Stimulated activated CD8-positive, alpha-beta memory T cell treated with anti-CD3 and anti-CD28 coated beads, Interleukin-2, amount 100 ng/mL, for 48 hours (primary cell): ENCODE measurements at places on chromosomes 7 and 10.

GRCh38 chr10:21293518-21294356, 231.7 kb downstream of the SKIDA1 start:
- DNase-seq = no peak

GRCh38 chr7:2872296-2872874, 28.3 kb upstream of the GNA12 start:
- no peak for DNase-seq

GRCh38 chr10:42985436-42986316, 91.2 kb upstream of the RET start:
- no peak for DNase-seq

- DNase-seq = no peak
Observed at GRCh38 chr10:27437775-27438174, 66.3 kb upstream of the RAB18 start.
